Activated CD4-positive, alpha-beta T cell treated with anti-CD3 and anti-CD28 coated beads, Interleukin-2, amount 10 ng/mL, durations not matched to agents 24 days and 14 days (primary cell): ENCODE measurements at places on chromosomes 6 and 20.

DNA sequence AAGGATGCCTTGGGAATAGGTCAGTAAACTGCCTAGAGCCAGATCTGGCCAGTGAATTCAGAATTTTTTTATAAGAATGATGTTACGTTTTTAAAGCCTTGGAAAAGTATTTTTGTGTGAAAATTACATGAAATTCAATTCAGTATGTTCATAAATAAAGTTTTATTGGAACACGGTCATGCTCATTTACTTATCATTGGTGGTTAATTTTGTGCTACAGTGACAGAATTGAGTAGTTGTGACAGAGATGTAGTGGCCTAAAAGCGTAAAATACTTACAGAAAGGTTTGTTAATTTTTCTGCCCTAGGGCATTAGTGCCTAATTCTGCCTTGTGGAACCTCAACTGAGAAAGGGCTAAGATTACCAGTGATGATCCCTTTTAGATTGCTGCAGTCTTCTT lies 28.2 kb downstream of the ZFAND3 start:
- no peak for DNase-seq

DNA sequence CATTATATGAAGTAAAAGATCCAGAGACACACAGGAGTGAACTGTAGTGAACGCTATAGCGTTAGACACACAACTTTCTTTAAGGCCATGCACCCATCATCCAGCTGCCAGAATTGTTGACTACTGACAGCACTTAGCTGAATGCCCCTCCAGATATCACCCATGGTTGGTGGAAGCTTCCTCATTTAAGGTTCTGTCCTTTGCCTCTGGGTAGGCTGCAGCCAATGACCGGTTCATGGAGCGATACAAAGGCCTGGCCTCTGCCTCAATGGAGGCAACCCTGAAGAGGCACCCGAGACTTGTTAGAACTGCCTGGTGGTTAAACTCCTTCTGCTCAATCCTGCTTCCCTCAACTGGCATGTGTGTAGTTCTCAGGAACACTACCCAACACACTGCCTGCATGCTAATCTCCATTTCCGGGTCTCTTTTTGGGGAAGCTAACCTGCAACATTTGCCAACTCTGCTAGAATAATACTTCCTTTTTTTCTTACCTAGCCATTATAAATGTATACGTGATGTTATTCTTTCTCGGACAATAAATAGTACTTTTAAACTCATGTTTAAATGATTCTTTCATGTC lies 49.8 kb upstream of the THEMIS start:
- DNase-seq: peak; percentile 67

GRCh38 chr6:169725125-169726048 lies 1.1 kb upstream of the PHF10 start:
- peak; percentile 61 for DNase-seq

- DNase-seq: no peak
Observed at GRCh38 chr20:57654998-57655808, 35.0 kb upstream of the ZBP1 start.

DNA sequence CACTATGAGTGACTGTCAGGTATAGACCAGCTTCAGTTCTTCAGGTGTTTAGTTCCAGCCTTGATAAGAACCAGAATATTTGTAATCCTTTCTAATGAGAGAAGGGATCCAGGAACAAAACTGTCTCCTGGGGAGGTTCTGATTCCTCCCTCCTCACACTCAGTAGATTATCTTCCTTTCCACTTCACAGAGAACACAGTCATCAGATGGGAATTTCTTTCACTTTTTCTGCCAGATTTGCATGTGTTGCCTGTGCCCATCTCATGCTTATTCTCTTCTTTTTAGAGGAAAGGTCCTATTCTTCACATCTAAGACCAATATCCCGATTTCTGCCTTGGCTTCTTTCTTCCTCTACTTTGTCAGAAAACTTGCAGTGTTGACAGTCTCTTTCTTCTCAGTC lies 50.8 kb downstream of the CD109 start:
- no peak for DNase-seq
